Mesenteric fat pad (tissue), 1 donor: ENCODE measurements at places on chromosomes 13 and 19. TPM values are rescaled to one million over a fixed set of nuclear protein-coding genes. Genes with fewer than 3 reads are reported as not detected.
A peak's percentile ranks its signal among the peaks of the same experiment; 100 is the strongest.

DNA sequence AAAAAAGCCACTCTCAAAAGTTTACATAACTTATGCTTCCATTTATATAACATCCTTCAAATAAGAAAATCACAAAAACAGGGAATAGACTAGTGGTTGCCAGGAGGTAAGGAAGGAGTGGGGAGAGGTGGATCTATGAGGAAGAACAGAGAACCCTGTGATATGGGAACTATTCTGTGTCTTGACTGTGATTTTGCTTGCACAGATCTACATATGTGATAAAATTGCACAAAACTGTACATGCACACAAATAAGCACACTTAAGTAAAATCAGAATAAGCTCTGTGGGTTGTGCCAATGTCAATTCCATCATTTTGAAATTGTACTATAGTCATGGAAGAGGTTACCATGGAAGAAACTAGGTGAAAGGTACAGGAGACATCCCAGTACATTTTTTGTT, 121.6 kb upstream of the SGCG start:
- no peak for DNase-seq

Gene HPN
- total RNA-seq = 1.4 TPM

Gene YJEFN3
- total RNA-seq = 3.1 TPM

Gene SLC10A2
- total RNA-seq = not detected

GRCh38 chr19:45569619-45570421, 14.8 kb downstream of the OPA3 start:
- no peak for DNase-seq

GRCh38 chr13:101140087-101140770, 276.1 kb downstream of the NALCN start:
- DNase-seq = no peak

GRCh38 chr19:5352229-5352763, 11.7 kb upstream of the PTPRS start:
- DNase-seq = no peak

DNA sequence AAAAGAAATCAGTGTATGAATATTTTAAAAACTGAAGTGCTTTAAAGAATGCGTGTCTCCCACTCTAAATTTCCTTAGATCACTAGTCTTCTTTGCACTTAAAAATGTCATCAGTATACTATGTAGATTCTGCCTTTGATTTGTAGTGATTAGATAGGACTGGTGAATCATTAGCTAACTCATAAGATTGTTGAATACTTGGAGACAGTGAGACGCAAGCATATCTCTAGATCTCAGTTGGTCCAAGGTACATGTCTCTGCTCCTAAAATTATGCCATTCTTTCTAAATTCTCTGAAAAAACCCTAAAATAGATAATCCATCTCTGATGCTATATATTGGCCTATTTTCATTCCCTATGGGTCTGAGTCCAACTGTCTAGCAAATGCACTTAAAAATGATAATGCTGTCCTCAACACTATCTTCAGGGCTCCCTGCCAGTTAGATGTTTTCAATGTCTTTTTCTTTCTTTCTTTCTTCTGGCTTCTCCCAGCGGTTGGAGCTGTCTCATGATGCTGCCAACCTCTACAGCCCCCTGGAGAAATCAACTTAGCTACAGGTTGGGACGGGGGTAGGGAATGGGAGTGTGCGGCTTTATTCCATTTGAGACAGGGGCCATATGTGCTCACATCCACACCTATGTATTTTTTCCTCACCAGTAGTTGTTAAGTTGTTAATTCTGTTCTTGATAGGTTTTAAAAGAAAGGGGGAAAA, 301.0 kb downstream of the NDFIP2 start:
- DNase-seq = no peak

DNA sequence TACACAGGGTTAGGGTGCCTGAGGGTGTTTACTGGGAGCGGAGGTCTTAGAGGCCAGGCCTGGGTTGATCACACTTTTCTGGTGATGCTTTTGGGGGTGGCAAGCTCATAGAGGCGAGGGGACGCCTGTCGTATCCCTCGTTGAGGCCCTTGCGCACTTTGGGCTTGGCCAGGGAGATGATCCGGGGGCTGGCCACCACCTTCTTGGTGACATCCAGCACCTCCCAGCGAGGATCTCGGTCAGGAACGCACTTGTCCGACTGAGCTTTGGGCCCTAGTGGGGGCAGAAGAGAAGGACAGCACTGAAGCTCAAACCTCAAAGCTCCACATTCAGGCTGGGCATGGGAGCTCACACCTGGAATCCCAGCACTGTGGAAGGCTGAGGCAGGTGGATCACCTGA, 17.6 kb upstream of the MIER2 start:
- DNase-seq = peak; percentile 72

GRCh38 chr19:4524808-4525562, 6.7 kb upstream of the PLIN4 start:
- DNase-seq = no peak

GRCh38 chr19:43726736-43727592, 11.1 kb downstream of the IRGC start:
- no peak for DNase-seq

DNA sequence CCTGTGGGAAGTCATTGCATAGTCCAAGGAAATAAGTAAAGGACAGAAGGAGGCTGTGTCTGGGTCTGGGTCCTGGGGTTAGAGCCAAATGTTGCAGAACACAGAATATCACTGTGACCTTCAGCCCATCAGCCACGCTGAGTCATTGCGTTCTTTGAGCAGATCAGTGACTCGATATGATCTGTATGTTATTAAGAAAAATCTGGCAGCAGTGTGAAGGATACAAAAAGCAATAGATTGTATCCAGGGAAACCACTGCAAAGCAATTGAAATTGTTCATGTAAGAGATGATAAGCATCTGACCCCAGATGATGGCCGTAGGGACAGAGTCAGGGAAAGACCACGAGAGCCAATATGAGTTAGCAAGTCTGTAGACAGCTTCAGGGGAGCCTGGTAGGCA, 1575.1 kb upstream of the SLC10A2 start:
- no peak for DNase-seq

Gene CEBPG
- 33.0 TPM for total RNA-seq

DNA sequence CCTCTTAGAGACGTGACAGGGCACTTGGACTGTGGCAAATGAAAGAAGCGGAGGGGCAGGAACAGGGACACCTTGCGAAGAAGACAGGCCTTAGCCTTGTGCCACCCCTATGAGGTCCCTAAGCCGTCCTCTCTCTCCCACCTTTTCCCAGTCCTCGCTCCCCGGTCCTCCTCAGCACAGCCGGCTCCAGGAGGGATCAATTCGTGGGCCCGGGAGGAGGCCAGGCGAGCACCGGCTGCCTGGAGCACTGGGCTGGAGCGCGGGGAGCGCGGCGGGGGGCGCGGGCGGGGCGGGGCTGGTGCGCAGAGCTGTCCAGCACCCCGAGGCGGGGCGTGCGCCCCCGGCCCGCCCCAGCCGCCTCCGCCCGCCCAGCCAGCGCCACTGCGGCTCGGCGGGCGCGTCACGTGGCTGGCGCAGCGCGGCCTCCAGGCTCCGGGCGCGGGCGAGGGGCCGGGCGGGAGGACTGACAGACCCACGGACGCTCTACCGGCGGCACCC, at the start of gene LRP3:
TSS of gene LRP3 (plus strand) at position 466 of the 498 bp plus-strand sequence. CDS start 456 bp downstream, outside the sequence.
- no peak for DNase-seq

DNA sequence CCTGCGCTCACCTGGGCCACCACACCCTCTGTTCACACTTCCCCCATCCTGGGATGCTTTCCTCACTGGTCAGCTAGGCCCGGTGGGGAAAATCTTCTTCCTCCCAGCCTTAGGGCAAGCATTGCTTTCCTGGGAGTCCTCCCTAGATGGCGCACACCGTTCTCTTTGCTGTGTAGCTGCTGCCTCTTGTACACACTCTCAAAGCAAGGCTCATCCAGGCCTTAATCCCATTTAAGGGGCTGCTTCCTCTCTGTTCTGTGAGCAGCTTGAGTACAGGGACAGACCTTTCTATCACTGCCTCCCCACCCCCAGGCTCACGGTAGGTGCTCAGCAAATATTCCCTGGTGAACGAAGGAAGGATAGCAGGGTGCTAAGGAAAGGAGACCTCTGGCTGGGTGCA, 11.1 kb downstream of the SLC7A10 start:
- DNase-seq = no peak

DNA sequence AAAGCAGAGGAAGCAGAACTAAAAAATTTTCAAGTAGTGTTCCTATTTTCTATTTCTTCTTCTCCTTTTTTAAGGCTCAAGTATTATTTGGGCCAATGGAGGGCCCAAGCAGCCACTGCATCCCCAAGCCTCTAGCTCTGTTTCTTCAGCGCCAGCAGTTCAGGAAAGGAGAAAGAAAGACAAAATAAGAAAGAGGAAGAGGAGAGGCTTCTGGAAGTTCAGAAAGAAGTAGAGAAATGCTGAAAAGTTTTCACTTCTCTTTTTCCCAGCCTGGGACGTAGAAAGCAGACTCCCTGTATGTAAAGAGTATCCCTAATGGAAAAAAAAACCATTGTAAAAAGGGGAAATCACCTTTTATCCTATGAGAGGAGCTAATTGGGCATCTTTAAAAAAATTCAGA, 165.5 kb upstream of the KLF12 start:
- DNase-seq = no peak

- DNase-seq = no peak
These were observed 209.3 kb downstream of the LACC1 start for GRCh38 chr13:44088991-44089413.

Gene TNNI3
- not detected for total RNA-seq

Gene CRB3
- not detected for total RNA-seq

DNA sequence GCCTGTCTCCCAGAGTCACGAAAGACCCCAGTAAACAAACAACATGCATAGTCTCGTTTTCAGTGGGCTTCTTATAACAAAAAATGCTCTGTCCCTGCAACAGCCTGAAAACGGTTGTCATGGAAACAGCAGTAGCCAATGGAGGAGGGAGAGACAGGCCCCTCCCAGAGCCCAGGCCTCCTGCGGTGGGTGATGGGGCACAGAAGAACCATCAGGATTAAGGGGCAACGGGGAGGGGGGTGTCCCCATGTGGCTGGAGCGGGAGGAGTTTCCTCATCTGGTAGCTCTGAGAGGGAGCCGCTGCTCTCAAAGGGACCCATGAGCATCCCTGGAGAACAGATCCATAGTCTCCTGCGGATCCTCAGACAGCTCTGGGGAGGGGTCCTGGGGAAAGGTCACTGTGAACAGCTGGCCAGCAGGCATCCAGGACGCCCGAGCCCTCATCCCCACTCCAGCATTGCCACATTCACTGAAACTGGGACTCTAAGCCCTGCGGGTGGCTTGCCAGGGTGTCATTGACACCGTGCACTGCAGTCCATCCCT, 37.5 kb upstream of the PNMA8B start:
- DNase-seq = peak; percentile 59

DNA sequence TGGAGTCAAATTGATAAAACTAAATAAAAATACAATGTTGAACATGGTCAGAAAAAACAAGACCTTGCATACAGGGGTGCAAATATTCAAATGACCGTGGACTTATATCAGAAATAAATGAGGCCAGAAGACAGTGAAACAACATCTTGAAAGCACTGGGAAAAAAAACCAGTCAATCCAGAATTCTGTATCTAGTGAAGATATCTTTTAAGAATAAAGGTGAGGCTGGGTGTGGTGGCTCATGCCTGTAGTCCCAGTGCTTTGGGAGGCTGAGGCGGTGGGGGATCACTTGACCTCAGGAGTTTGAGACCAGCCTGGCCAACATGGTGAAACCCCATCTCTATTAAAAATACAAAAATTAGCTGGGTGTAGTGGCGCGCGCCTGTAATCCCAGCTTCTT, 15.2 kb upstream of the CEBPA start:
- no peak for DNase-seq

- DNase-seq = no peak
These were observed 36.3 kb downstream of the SHISA2 start for GRCh38 chr13:26015271-26016125.

- no peak for DNase-seq
These were observed at the start of gene GRIN3B for GRCh38 chr19:1000095-1000494. Gene GRIN3B, plus strand, starts transcription at chr19:1000419. Its CDS starts 19 bp downstream, at chr19:1000438.

GRCh38 chr13:46738766-46739165, 58.2 kb downstream of the ESD start:
- DNase-seq = no peak

DNA sequence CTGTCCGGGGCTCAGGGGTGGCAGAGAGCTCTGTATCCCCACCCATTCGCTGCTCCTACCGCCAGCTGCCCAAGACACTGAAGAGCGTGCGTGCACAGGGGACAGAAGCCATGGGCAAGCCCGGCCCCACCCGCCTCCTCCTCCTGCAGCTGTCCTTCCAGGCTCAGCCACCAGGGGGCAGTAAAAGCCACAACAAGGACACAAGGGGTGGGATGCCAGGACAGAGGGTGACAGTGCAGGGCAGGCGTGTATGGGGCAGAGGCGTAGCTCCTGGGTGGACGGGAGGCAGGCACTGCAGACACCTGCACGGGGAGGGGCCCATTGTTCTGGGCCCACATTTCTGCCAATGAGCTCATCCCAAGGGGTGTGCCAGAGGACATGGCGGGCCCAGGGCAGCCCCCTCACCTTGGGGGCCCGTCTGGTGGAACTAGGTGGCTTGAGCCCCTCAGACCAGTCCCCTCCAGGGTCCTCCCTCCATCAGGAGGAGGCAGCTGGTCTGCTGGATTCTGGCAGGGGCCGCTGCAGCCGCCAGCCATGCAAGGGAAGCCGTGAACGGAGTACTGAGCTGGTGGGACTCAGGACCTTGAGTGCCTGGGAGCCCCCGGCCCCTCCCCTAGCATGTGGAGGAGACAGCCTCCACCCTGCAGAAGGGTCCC, 61.2 kb downstream of the MLLT1 start:
- no peak for DNase-seq

DNA sequence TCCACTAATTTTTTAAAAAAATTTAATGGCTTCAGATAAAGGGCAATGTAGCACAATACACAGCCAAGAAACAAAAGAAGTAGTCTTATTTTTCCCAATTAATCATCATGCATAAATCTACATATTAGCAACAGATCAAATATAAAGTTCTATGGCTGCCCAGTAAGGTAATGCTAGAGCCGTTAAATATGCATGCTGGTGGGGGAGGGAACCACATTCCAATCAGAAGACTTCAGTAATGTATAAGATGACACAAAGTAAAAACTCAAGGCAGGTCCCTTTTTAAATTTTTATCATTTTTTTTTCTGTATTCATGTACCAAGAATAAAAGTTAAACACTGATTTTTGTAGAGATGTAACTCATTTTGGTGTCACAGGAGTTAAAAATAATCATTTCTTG, 62.0 kb downstream of the MPHOSPH8 start:
- DNase-seq = no peak

Gene TGFBR3L
- not detected for total RNA-seq

DNA sequence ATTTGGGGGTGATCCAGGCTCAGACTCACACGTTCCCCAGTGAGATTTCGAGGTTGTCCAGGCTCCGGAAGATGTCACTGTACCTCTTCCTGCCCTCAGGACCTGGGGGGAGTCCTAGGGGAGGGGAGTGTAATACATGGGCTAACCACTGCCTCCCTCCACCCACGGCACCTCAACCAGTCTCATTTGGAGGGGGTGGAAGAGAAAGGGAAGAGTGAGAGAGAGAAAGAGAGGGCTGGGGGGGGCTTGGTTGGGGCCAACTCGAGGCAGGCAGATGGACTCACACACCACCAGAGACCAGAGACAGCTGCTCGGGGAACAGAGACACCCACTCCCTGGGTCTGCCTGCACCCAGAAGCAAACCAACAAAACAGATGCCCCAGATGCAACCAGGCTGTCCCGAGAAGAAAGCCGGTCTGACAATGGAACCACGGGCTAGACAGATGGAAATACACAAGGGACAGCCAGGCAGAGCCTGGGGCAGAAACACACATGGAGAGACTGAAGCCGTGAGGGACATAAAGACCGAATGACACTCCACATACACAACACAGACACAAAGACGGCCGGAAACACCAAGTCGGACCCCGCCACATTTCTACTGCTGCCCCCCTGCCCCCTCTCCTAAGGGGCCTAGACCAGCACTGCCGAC, 825 bp downstream of the GMIP start:
- DNase-seq = no peak
